Activated CD4-positive, alpha-beta T cell treated with anti-CD3 and anti-CD28 coated beads for 24 hours (primary cell): ENCODE measurements at places on chromosomes 5 and 9.

- DNase-seq, result no peak
Observed at GRCh38 chr5:103333376-103333775, 74.8 kb downstream of the MACIR start.

- no peak for DNase-seq
Observed at GRCh38 chr5:150131978-150132694, 23.5 kb downstream of the PDGFRB start.

GRCh38 chr5:57341380-57341979 is 141.1 kb downstream of the ACTBL2 start:
- no peak for DNase-seq

GRCh38 chr9:137454145-137454596 is 5.0 kb downstream of the NSMF start:
- no peak for DNase-seq

GRCh38 chr9:81517954-81518353 is 171.4 kb downstream of the TLE1 start:
- no peak for DNase-seq

- DNase-seq, result no peak
Observed at GRCh38 chr9:107976767-107977166, 487.2 kb upstream of the KLF4 start.
